ENCODE measurements at places on chromosomes 11 and 22. TPM values are rescaled to one million over a fixed set of nuclear protein-coding genes. Genes with fewer than 3 reads are reported as not detected.

Gene TRIM22
- 1.2 TPM for total RNA-seq

Gene SOX6
- 9.4 TPM for total RNA-seq

Gene SLC37A2
- total RNA-seq, result 0.71 TPM

Gene IGSF22
- not detected for total RNA-seq

Gene RASSF10
- not detected for total RNA-seq

Gene SGSM1
- not detected for total RNA-seq

Gene MMP1
- total RNA-seq, result not detected

Gene FAM181B
- not detected for total RNA-seq

Gene UBE4A
- 37.0 TPM for total RNA-seq

Gene TPBGL
- total RNA-seq, result 0.22 TPM

Gene PNPLA5
- not detected for total RNA-seq

Gene IFITM10
- not detected for total RNA-seq

Gene SPI1
- total RNA-seq, result 33.7 TPM

Gene PATE2
- not detected for total RNA-seq

Gene OR10W1
- total RNA-seq, result not detected

Gene C1QTNF4
- total RNA-seq, result not detected

Gene OR52H1
- total RNA-seq, result not detected

Gene RIBC2
- total RNA-seq, result not detected

Gene CALCA
- not detected for total RNA-seq

Gene CARD10
- 4.6 TPM for total RNA-seq

Gene KCTD14
- 0.29 TPM for total RNA-seq

Gene SCGB2A2
- not detected for total RNA-seq

Gene UBQLNL
- total RNA-seq, result 0.20 TPM

Gene PACSIN3
- total RNA-seq, result 18.1 TPM

Gene OR10S1
- total RNA-seq, result not detected

Gene POU2AF1
- total RNA-seq, result 0.16 TPM

Gene NRIP3
- 15.3 TPM for total RNA-seq

Gene FOLR2
- not detected for total RNA-seq

Gene MPEG1
- 0.07 TPM for total RNA-seq

Gene RIMBP3B
- 0.55 TPM for total RNA-seq

Gene FOLR1
- total RNA-seq, result 0.92 TPM

Gene PANX3
- total RNA-seq, result 0.42 TPM

Gene KCNQ1
- total RNA-seq, result 0.44 TPM

Gene TRIM49
- not detected for total RNA-seq

Gene MTNR1B
- not detected for total RNA-seq

Gene FREY1
- 0.76 TPM for total RNA-seq

Gene IL10RA
- 4.6 TPM for total RNA-seq

Gene DTX4
- 0.47 TPM for total RNA-seq

Gene SHISA8
- total RNA-seq, result 2.2 TPM

Gene MS4A4E
- total RNA-seq, result 0.33 TPM

Gene NADSYN1
- 51.6 TPM for total RNA-seq

Gene MRPL17
- total RNA-seq, result 52.6 TPM

Gene PTPRCAP
- 1.5 TPM for total RNA-seq

Gene NECTIN1
- total RNA-seq, result 0.74 TPM

Gene SAA4
- not detected for total RNA-seq

Gene RFPL1
- not detected for total RNA-seq
